Fibroblast of the conjunctiva (primary cell): ENCODE measurements at places on chromosomes 5 and 9.

DNA sequence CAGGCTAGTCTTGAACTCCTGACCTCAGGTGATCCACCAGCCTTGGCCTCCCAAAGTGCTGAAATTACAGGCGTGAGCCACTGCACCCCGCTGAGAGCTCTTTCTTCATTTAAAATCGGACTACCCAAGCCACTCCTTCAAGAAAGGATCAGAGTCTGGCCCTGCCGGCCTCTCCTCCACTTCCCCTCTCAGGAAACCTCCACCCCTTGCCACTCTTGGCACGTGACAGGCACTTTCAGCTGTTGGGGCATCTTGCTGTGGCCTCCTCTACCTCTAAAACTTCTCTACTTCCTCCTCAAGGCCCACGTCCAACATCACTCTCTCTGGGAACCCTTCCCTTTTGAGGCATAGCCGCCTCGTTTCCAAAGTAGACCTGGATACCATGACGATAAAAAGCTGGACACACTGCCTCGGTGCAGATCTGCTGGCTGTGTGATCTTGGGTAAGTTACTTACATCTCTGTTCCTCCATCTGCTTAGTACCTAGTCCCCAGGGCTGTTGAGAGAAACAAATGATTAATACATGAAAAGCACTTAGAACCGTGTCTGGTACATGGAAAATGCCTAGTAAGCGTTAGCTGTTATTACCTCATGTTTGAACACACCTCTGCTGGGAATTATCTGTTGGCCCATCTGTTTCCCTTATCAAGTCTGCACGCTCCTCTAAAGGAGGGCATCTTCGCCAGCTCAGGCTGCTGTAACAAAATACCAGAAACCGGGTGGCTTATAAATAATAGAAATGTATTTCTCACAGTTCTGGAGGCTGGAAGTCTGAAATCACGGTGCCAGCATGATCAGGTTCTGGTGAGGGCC lies 55.3 kb downstream of the SMIM23 start:
- DNase-seq, result no peak

DNA sequence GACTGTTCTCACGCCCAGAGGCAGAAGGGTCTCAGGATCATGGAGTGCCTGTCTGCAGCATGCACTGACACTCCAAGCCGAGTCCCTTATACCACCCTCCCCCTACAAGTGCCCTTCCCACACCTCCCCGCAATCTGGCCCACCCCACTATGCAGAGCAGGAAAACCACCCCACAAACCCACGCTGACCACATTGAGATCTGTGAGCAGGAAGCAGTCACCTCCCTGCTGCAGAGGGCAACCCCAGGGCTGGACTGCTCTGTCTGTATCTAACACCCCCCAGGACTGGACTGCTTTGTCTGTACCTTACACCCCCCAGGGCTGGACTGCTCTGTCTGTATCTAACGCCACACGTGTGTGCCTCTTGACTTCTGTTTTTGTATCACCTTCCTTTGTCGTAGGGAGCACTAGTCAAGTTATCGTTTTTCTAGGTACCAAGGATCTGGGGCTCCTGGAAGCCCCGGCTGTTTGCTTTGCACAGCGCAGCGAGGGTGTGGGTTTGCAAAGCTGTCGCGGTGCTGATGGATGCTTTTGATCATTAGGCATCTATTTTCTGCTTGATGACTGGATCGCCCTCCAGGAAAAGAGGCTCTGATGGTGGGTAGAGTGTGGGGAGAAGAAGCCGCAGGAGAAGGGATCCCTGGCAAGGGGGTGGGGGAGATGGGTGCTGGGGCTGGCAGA lies 21.5 kb downstream of the OLFM1 start:
- no peak for DNase-seq

GRCh38 chr5:136622747-136623146 lies 257.4 kb upstream of the TRPC7 start:
- DNase-seq, result no peak

- DNase-seq, result peak; percentile 60
These were observed at the start of gene ZNF483 for GRCh38 chr9:111525056-111525977. TSS of gene ZNF483 (plus strand) at chr9:111525179. CDS start at chr9:111527396, 2,217 bp downstream.
